Cortex of kidney (tissue), 1 donor: ENCODE measurements at places on chromosomes 3 and 15.

GRCh38 chr3:13263770-13264467 lies 156.2 kb downstream of the NUP210 start:
- no peak for DNase-seq

- DNase-seq, result no peak
Observed at GRCh38 chr3:170467571-170468147, 49.0 kb downstream of the CLDN11 start.

- no peak for DNase-seq
Observed at GRCh38 chr3:140251678-140252077, 316.7 kb downstream of the CLSTN2 start.

- DNase-seq, result no peak
Observed at GRCh38 chr3:54631516-54632325, 296.1 kb downstream of the LRTM1 start.

DNA sequence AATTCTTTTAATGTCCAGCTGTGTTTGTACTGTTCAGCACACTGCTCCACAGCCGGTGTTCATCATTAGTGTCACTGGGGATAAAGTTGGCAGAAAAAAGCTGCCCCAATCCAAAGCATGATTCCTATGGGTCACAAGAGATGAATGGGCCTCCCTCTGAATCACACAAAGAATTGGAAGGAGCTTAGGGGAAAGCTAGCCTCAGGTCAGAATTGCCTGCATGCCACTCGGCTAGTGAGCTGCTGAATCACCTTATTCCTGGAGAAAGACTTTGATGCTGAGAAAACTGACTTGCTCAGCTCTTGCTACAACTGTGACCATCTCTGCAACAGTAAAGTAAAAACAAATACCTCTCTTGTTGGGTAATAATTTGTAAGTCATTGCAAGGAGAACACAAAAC lies 3.5 kb downstream of the CCK start:
- DNase-seq, result no peak

DNA sequence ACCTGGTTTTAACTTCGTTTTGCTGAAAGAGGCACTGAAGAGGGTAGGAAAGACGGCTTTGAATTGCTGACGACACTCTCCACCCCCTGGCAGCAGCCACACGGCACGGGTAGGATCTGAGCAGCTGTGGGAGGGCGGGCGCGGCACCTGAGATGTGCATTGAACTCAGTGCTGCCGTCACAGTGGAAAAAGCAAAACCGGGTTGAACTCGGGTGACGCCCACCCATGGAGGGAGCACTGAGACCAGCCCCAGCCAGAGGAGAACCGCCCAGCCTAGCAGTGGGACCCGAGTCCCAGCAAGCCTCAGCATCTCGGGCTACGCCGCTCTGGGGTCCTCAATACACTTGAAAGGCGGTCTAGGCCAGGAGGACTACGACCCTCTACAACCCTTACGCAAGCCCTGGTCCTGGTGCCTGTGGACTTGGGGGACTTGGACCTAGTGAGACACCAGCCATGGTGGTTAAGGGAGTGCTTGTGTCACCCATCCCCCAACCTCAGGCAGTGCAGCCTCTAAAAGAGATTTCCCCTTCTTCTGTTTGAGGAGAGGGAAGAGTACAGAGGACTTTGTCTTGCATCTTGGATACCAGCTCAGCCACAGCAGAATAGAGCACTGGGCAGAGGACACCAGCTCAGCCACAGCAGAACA lies 50.0 kb upstream of the RPL35A start:
- DNase-seq, result no peak

GRCh38 chr15:49045751-49046219 lies 461 bp downstream of the SECISBP2L start:
- no peak for DNase-seq

DNA sequence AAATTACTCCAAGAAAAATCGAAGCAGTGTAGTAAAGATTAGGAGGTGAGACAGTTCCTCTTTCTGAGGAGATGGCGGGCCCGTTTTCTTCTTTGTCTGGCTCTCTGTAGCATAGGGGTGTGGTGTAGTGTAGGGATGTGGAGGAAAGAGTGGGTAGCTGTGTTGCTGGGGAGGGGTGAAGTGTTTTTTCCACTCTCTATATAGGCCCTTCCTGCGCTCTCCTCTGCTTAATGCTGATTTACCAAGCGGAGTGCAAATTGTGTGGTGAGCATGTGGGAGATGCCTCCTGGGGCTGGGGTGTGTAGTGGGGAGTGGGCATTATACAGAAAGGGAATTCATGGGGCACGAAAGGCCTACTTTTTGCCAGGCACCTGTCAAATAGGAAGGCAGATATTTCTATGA lies 94.9 kb downstream of the ST6GAL1 start:
- DNase-seq, result no peak

DNA sequence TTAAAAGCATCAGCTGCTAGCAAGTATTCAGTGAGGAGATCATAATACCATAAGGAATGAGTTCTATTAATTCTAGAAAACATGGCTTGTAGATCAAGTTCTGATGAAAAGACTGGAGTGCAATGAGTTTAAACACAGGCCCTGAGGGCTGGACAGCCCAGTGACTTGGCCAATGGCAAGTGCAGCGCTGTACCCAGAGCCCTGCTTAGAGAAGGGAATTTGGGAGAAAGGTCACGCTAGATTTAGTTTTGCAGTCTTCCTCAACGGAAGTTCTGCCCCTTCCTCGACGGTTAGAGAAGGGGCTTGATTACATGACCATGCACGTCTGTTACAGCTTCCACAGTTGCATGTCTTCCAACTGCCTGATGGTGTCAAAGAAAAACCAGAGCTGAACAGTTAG lies 4.0 kb downstream of the TMEM212 start:
- DNase-seq, result no peak

- no peak for DNase-seq
Observed at GRCh38 chr3:146650691-146651442, 45.7 kb upstream of the PLSCR5 start.

GRCh38 chr3:128348805-128349531 lies 117.7 kb downstream of the DNAJB8 start:
- DNase-seq, result no peak

GRCh38 chr3:140809316-140809715 lies 131.5 kb downstream of the TRIM42 start:
- DNase-seq, result no peak

DNA sequence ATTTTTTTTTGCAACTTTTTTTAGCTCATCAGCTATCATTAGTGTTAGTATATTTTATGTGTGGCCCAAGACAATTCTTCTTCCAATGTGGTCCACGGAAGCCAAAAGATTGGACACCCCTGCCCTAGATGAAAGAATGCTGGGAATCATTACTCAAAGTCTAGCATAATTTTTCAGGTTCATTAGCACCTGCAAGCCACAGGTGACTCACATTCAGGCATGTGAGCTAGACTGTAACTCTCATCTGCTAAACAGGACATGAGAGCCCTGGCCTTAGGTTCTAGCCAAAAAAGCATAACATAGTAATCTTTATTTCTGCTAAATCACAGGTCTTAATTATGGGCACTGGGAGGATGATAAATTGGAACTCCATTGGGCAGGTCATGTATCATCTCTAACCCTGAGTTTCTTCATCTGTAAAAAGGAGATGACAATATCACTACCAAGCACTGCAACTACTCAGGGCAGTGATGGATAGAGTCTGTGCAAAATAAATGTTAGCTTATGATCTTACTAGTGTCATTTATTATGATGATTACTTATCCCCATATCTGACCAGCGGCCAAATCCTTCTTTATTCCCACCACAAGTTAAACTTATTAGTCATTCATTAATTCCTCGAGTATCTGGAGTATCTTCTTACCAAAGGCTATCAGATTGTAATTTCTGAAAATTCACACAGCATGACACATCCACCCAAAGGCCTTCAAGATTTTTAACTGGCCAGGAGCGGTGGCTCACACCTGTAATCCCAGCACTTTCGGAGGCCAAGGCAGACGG lies 125.0 kb downstream of the PLD1 start:
- no peak for DNase-seq

- no peak for DNase-seq
Observed at GRCh38 chr3:99418709-99419108, 219.7 kb upstream of the COL8A1 start.

GRCh38 chr3:187085933-187086332 lies 53.4 kb downstream of the RPL39L start:
- no peak for DNase-seq

DNA sequence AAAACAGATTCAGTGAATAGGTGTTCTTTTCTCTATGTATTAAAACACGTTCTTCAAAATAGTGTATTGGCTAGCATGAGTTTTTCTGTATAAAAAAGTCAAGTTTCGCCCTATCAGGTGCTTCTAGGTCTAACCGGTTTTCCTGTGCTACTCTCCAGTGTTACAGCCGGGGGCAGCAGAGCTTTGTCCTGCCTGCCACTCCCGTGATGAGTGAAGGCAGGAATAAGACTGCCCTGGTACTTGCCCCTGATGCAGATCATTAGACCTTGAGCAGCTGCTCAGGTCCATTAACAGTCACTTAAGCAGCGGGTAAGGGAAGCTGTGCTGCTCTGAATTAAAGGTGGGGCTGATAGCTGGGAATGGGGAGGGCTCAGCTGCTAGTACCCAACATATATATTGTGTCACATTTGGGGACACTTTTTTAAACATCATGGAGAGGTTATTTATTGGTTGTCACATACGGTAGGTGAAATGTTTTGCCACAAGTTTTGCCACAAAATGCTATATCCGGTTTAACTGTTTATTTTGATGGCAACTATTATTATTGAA lies 1.3 kb upstream of the UNC13C start:
- DNase-seq, result no peak

GRCh38 chr3:190092250-190092649 lies 28.4 kb downstream of the P3H2 start:
- no peak for DNase-seq

GRCh38 chr15:73990250-73991005 lies 1.7 kb downstream of the STOML1 start:
- no peak for DNase-seq

DNA sequence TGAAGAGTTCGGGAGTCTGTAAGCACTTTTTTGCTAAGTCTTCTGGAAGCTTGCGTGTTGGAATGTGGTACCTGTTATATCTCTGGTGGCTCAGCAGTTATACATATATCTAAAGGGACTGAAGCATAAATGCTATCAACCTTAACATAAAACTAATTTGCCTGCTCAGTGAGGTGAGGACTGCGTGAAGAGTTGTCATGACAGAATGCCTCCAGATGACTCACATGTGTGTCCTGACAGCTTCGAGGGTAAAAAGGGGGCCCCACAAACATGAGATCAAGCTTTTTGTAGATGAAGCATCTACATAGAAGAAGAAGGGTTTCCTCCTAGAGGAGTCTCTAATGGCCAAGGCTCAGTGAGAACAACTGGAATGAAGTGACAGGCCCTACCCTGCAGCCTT lies 88.8 kb upstream of the C3orf80 start:
- DNase-seq, result no peak

- no peak for DNase-seq
Observed at GRCh38 chr15:94110476-94111130, 120.8 kb upstream of the MCTP2 start.

DNA sequence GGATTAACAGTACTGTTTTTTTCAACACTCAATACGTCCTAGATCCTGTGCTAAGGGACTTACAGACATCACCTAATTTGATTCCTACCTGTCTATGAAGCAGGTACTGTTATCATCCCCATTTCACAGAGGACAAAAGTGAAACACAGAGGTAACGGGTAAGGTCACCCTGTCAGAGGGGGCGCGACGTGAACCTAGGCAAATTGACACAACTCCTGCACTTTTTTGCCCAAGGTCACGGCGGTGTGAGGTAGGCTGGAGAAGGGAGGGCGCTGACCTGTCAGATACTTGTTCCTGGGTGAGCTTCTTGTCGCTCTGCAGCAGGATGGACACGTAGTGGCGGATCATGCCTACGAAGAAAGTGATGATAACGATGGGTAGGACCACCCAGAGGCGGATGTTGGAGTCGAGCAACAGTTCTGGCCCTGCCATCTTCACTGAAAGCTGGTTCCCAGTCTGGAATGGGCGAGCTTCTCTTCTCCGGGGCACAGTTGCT lies 363 bp downstream of the EMC3 start:
- no peak for DNase-seq
